ENCODE measurements at places on chromosomes 16 and 17. TPM values are rescaled to one million over a fixed set of nuclear protein-coding genes. Genes with fewer than 3 reads are reported as not detected.

- H3K4me1 ChIP-seq: no peaks in the 10 kb centered on the region
- no peak overlapping the region for H3K27ac ChIP-seq
Measured at GRCh38 chr16:24270721-24271442, 14.7 kb downstream of the CACNG3 start.

- H3K36me3 ChIP-seq: no peaks in the 10 kb centered on the region
- H3K4me1 ChIP-seq: no peaks in the 10 kb centered on the region
- peak; percentile 6 for DNase-seq
- H3K27ac ChIP-seq: no peak overlapping the region
- no peaks in the 10 kb centered on the region for H3K27me3 ChIP-seq
- H3K4me3 ChIP-seq: no peak overlapping the region
Measured at GRCh38 chr16:78706637-78707036, 607.2 kb downstream of the WWOX start.

GRCh38 chr17:62705778-62706597, 78.5 kb downstream of the MRC2 start:
- H3K4me1 ChIP-seq: peaks cover 21% of the 10 kb centered on the region
- peaks cover 6% of the 10 kb centered on the region for H3K27me3 ChIP-seq
- no peaks in the 10 kb centered on the region for H3K36me3 ChIP-seq
- peak overlapping the region; percentile 82 for H3K4me3 ChIP-seq
- DNase-seq: peak; percentile 64

DNA sequence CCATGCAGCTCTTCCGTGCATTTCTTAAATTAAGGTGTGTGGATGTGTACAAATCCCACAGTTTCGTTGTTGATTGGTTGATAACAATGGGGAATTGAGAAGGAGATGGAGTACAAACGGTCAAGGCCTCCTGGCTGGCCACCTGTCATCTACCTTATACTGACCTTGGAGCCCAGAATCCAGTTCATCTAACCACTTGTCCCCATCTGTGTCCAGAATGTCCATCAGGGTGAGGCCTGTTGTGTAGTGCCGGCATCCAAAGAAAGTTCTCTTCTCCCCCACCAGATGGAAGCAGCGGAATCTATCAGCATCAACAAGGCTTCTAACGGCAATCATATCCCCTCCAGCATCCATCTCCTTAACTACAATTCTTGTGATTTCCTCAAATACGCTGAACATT, 1.5 kb downstream of the GSDMB start:
- no peak overlapping the region for H3K4me3 ChIP-seq
- no peaks in the 10 kb centered on the region for H3K27me3 ChIP-seq
- H3K4me1 ChIP-seq: no peaks in the 10 kb centered on the region
- H3K27ac ChIP-seq: no peak overlapping the region
- no peaks in the 10 kb centered on the region for H3K36me3 ChIP-seq
- peak; percentile 47 for DNase-seq

DNA sequence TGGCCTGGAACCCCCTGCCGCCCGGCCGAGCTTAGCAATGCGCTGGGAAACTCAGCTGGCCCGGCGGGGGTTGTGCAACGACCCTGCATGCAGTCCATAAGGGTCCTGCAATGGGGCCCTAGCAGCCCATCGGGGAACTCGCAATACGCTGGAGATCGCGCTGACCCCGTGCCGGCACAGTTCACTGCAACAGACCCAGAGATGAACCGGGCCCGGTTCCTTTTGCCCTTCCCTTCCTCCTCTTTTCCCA, 375 bp downstream of the SLC25A11 start:
- peak; percentile 55 for DNase-seq
- peaks cover 5% of the 10 kb centered on the region for H3K36me3 ChIP-seq
- peak overlapping the region; percentile 78 for H3K4me3 ChIP-seq
- H3K27me3 ChIP-seq: no peaks in the 10 kb centered on the region
- H3K27ac ChIP-seq: peak overlapping the region; percentile 84
- peaks cover 20% of the 10 kb centered on the region for H3K4me1 ChIP-seq

GRCh38 chr17:45929344-45929743, 35.0 kb downstream of the MAPT start:
- H3K36me3 ChIP-seq: no peaks in the 10 kb centered on the region
- H3K4me1 ChIP-seq: 0 out of 2 replicates have a peak, but pooled peaks cover 5% of the 10 kb centered on the region
- H3K27me3 ChIP-seq: no peaks in the 10 kb centered on the region

- H3K27me3 ChIP-seq: no peaks in the 10 kb centered on the region
- DNase-seq: peak; percentile 12
- H3K27ac ChIP-seq: no peak overlapping the region
- H3K4me1 ChIP-seq: no peaks in the 10 kb centered on the region
- no peak overlapping the region for H3K4me3 ChIP-seq
- H3K36me3 ChIP-seq: no peaks in the 10 kb centered on the region
Measured at GRCh38 chr17:10879190-10879836, 41.4 kb upstream of the PIRT start.

Gene DHRS7C
- polyA plus RNA-seq: not detected

Gene CDH1
- polyA plus RNA-seq: 58.1 TPM
